Globus pallidus (tissue), 1 donor: ENCODE measurements at places on chromosomes 11 and 22.
A peak's percentile ranks its signal among the peaks of the same experiment; 100 is the strongest.

GRCh38 chr11:126336671-126337101, 18.8 kb upstream of the ST3GAL4 start:
- DNase-seq = no peak

DNA sequence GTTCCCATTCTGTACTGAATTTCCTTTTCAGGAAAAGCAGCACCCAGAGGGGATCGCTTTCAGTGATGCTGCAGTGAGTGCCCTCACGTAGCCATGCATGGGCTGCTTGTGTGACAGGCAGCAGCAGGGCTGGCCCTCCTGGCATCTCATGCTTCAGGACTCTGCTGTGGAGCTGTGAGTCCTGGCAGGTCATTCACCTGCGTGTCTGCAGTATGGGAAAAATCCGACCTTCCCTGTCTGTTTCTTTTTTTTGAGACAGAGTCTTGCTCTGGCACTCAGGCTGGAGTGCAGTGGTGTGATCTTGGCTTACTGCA, 13.4 kb downstream of the GLB1L2 start:
- no peak for DNase-seq

DNA sequence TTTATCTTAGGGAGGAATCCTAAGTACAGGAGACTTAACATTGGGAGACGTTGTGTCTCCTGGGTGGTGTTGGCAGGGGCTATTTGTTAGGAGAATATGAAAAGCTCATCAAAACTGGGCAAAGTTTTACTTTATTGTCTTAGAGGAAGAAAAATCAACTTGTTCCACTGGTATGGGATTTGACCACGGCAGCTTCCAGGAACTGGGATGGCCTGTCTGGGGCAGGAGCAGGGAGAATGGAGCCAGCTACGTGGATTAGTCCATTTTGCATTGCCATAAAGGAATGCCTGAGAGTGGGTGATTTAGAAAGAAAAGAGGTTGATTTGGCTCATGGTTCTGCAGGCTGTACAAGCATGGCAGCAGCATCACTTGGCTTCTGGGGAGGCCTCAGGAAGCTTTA, 198.4 kb downstream of the ADAMTS15 start:
- no peak for DNase-seq

GRCh38 chr22:50129121-50129736, 39.4 kb downstream of the MOV10L1 start:
- DNase-seq = no peak

DNA sequence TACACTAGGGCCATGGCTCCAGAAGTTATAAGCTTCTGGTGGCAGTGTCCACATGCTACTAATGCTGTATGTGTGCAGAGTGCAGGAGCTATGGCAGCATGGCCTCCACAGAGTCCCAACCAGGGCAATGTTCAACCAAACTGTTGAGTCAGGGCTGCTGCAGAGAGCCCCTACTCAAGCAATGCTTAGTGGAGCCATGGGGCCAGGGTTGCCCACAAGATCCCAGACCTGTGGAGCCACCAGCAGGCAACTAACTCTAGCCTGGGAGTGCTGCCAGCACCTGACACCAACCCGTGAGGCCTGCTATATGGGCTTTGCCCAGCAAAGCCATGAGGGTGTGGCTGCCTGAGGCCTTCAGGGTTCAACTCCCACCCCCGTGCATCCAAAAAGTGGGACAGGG, 655.2 kb downstream of the TBC1D22A start:
- DNase-seq = no peak

GRCh38 chr11:24253237-24253760, 243.6 kb upstream of the LUZP2 start:
- no peak for DNase-seq

GRCh38 chr11:125455851-125456250, 40.2 kb downstream of the FEZ1 start:
- no peak for DNase-seq

- DNase-seq = no peak
Measured at GRCh38 chr11:110901441-110901840, 189.2 kb upstream of the ARHGAP20 start.

DNA sequence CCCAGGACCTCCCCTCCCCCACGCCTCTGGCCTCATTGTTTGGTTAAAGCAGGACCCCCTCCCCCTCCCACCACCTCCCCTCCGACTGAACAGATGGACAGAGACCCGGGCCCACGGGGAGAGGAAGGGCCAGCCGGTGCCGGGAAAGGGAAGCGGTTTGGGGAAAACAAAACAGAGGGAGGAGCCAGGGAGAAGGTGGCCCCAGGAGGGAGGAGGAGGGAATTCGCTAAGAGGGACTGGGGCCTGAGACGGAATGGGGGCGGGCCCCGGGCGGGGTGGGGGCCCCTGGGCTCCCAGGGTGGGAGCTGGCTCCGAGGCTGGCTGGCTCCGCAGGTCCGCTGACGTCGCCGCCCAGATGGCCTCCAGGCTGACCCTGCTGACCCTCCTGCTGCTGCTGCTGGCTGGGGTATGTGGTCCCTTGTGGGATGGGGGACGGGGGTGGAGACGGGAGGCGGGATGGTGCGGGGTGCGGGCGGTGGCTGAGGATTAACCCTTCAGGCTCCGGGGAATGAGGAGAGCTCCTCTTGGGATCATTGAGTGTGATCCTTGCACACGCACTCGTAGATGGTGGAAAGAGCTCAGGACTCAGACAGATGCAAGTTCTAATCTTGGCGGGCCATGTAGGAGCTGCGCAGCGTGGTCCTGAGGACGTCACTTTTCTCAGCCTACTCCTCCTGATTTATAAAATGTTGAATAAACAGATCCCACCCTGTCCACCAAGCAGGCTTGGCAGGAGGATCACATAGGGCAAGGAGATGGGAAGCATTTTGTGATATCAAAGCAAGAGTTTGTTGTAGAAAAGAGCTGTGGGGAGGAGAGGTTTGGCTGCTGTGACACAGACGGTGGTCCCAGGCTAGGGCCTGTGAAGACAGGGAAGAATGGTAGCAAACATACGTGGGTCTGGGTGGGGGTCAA, 688 bp downstream of the SERPING1 start:
- peak; percentile 31 for DNase-seq

DNA sequence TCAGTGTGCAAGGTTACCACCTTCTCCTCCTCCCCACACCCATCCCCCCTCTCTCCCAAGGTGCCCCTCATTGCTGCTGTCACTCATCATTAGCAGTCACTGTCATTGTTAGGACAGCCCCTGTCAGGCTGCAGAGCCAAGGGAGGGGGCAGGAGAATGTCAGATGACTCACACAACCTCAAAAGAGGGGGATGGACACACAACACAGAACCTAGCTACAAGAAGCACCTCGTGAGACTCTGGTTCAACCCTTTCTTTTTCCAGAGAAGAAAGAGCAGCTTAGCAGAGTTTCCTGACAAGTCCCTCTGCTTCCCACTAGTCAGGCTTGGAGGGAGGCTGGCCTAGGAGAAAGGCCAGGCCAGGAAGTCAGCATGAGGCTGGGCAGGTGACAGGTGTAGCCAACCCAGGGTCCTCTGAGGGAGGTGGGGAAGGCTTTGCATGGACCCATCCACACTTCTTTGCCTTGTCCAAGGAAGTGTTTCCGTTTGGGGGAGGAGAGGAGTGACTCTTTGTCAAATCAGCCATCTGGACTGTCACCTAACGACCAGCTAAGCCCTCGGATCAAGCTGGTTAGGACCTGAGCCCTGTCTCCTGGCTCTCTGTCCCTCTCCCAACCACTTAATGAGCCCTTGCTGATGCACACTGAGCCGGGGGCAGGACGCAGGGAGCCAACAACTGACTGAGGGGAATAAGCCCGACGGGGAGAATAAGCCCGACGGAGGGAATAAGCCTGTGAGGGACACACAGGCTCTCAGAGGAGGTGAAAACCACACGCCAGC, 18.3 kb downstream of the ADORA2A start:
- DNase-seq = no peak

- DNase-seq = no peak
Measured at GRCh38 chr11:90187839-90188238, 35.0 kb downstream of the CHORDC1 start.

- DNase-seq = no peak
Measured at GRCh38 chr11:96267496-96268032, 75.4 kb downstream of the MAML2 start.

- DNase-seq = no peak
Measured at GRCh38 chr11:7186190-7186589, 65.5 kb upstream of the SYT9 start.

DNA sequence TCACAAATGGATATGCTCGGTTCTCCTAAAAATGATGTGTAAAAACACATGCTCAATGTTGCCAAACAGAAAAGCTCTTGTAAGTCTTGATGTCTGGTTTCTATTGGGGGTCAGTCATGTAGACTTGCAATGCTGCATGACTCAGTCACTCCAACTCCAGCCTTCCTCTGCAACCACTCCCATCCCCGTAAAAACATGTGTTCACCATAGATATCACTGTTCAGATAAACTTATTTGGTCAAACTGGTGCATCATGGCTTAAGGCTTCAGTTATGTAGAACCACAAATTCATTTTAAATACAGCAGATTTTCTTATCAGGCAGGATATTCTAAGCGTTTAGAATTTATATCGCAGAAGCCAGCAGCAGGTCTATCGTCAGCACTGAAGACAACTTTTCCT, 298.4 kb upstream of the LUZP2 start:
- DNase-seq = no peak

DNA sequence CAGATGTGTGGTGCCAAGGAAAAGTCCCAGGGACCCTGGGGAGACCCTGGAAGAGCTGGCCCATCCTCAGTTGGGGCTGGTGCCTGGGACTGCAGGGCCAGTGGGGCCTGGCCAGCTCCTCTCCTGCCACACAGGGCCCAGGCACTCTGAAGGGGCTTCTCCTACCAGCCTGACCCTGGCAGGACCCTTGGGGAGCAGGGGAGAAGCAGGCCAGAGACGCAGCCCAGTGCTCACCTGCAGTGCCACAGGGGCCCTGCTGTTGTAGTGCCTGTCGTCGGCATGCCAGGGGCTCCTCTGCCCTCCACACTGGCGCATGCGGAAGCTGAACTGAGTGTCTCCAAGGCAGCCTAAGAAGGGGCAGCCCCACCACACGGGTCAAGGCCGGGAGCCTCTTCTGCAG, 9.1 kb downstream of the DENND6B start:
- DNase-seq = no peak

DNA sequence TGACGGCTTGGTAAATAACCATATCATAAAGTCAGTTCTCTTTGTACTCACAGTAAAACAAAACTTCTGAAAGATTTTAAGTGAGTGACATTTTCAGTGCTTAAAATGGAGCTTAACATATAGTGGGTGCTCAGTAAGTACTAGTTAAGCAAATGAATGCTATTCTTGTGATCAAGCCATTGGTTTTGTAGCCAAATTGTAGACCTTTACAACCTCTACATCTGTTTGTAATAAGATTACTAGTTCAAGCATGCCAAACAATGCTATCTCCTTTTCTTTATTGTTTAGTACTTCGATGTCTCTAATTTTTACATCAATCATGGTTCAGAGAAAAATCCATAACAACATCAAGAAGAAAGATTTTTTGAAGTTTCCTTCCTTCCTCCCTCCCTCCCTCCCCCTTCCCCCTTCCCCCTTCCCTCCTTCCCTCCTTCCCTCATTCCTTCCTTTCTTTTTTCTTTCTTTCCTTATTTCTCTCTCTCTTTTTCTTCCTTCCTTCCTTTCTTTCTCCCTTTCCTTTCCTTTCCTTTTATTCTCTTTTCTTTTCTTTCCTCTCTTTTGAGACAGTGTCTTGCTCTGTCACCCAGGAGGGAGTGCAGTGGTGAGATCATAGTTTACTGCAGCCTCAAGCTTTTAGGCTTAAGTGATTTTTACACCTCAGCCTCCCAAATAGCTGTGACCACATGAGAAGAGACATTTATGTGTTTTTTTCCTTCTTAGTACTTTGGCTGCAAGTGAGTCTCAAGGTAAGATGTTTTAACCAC, 5.7 kb upstream of the OR51B4 start:
- DNase-seq = no peak

DNA sequence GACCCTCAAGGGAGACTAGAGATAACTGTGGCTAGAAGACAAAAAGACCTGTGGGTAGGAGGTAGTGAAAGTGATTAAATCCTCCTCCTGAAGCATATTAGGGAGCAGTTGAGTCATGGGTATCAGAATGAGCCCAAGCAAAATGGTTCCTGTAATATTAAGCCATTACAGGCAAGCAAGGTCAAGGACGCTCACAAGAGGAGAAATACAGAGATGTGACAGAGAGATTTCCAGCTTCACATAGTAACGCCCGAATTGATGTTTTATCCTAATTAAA, 77.7 kb downstream of the FAM76B start:
- DNase-seq = no peak

DNA sequence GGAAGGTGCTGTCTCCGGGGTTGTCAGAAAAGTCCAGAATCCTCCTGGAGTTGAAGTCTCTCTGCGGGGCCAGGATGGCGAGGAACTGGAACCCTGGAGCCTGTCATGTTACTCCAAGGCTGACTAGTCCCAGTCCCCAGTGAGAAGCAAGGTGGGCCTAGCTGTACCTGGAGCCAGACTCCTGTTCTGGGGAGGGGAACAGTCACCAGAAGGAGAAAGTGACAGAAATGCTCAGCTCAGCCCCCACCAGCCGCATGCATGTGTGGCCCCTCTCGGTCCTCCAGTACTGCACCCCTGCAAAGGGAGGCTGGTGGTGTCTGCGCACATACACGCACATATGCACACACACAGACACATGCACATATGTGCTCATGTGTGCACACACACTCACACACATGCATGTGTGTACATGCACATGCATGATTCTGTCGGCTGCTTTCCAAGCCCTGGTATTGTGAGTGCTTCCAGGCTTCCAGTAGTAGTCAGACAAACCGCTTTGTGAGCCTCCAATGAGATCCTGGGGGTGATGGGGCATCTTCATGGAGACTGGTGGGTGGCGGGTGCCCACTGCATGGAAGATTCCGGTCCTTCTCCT, 54.3 kb downstream of the RTL6 start:
- no peak for DNase-seq

- DNase-seq = peak; percentile 71
Measured at GRCh38 chr11:102287964-102288724, 29.1 kb upstream of the BIRC3 start.

DNA sequence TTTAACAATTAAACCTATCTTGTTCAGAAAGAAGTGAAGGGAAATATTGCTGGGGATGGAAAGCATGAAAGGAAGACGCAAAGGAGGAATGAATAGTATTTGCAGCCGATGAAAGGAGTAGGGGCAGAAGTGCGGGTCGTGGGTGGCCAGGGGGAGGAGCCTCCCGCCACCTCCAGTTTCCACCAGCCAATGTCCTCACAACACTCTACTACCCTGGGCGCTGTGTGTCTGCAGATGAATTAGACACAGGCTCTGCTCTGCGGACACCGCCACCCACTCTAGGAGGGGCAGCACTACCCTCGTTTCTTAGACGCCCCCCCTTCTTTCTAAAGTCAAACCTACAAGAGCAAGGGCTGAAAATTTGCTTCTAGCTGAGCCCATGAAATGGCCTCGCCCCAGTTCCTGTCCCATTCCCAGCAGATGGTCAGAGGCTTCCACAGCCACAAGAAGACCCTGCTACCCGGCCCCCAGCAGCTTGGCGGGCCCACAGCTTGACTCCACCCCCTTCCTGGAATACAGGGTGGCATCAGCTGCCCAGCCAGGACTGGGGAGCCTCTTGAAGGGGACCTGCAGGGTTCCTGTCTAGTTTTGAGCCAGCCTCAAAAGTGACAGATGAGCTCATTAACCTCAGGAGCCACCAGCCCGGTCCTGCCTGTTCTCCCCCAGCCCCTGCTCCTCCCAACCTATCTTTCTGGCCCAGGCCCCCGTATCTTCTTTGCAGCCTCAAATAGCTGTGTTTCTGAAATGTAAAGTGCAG, 268.1 kb downstream of the BUD13 start:
- no peak for DNase-seq
